Glomerular endothelial cell (primary cell): ENCODE measurements at places on chromosomes 2 and 18. TPM values are rescaled to one million over a fixed set of nuclear protein-coding genes. Genes with fewer than 3 reads are reported as not detected.

DNA sequence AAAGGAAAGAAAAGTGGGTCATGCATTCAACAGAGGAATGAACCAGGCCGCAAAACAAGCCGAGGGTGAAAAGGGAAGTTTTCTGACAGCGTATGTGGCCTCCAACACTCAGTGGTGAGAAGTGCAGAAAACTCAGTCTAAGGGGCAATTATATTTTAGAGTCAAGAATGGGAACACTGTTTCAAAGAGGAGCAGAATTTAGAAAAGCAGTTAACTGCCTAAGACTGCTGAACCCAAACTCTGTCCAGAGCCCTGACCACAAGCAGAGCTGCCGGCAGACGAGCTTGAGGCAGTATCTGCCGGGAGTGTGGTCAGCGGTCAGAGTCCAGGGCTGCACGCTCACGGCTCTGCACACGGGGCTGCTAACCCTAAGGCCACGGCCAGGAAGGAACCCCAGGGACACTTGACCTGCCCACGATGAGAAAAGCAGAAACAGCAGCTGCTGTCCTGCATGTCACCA, 347.0 kb upstream of the ID2 start:
- no peak for DNase-seq

- no peak for DNase-seq
Measured at GRCh38 chr2:151280271-151280670, 9.2 kb downstream of the NMI start.

- DNase-seq, result no peak
Measured at GRCh38 chr18:33666915-33667314, 88.9 kb downstream of the ASXL3 start.

DNA sequence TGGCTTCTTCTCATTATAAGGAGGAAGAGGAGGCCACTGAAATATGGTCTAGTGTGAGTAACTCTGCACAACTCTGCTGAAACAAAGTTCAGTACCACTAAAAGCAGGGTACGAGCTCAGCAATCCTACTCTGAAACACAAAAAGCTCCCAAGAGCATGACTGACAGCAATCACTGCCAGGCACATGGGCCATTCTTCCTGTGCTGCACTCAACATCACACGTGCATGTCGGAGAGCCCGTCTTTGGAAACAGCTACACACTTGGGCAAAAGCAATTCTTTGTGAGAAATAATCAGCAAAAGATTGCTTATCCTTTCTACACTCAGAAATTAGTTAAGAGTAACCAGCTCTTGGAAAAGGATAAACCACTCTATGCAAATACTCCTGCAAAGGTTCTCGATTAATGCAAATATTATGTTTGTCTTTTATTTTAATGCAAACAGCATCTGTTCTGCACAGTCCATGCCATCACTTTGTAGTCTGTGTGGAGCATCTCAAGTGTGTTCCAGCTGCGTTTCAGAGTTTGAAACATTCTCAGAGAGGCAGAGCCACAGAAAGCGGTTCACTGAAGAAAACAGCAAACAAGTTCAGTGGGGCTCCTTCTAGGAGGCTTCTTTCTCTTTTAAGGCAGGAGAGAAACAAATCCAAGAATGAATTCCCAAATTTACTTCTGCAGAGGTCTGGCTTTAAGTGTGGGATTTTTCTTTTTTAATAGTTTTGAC, 145.0 kb downstream of the HDAC4 start:
- DNase-seq, result no peak

- DNase-seq, result no peak
Measured at GRCh38 chr2:165952085-165952484, 1.5 kb downstream of the TTC21B start.

GRCh38 chr2:63700271-63700670, 111.5 kb downstream of the MDH1 start:
- no peak for DNase-seq

- no peak for DNase-seq
Measured at GRCh38 chr2:30110773-30111172, 36.0 kb upstream of the YPEL5 start.

DNA sequence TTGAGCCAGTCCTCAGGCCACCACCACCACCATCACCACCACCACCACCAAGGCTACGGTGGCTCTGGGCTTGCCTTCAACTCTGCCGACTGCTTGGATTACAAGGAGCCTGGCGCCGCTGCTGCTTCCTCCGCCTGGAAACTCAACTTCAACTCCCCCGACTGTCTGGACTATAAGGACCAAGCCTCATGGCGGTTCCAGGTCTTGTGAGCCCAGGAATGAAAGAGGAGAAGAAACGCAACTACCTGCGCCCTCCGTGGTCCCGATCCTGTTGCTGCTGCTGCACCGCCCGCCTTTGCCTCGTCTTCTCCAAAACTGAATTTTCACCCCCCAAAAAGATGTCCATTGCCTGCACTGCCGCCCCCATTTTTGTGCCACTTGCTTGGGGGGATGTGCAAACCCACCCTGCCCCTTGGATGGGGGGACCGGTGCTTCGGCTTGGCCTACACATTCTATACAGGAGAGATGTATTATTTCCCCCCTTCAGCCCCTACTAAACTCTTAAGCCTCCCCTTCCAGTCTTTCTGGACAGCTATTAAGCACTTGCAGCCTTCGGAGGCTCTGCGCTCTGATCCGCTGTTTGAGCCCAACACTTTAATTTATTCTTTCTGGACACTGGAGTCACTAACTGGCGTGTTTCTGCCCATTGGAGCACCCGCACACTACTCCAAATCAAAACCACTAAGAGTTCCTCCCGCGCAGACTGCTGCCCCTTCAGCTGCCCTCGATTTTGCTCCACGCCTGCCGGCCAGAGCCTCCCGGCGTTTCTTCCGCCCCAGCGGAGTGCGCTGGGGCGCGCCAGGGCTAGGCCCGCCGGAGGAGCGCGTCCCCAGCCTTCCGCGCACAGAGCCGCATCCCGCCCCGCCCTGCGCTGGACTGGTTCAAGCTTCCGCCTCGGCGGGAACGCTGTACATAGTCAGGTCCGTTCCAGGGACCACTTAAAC, 5.7 kb downstream of the OTX1 start:
- DNase-seq, result no peak

GRCh38 chr2:18991177-18992168, 366.9 kb downstream of the OSR1 start:
- DNase-seq, result no peak

- DNase-seq, result no peak
Measured at GRCh38 chr2:98478907-98479306, 34.2 kb downstream of the INPP4A start.

DNA sequence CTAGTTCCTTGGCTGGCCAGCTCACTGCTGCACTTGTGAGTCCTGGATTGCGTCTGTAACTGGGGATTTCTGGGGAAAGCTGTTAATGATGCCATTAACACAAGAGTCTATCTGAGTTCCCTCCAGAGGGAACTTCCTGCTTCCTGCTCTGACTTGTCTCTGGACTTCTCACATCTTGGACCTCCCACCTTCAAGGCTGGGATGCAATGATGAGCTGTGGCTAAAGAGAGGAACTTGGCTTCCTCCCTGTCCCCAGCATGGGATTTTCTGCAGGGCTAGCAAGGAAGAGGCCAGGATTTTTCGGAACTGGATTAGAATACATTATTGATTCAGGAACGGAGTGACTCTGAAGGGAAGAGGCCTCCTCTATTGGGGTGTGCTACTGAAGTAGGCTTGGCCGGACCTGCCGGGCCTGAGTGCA, 155.5 kb downstream of the CLIP4 start:
- no peak for DNase-seq

SOX11 gene
- 12.1 and 12.7 TPM in 2 replicates for total RNA-seq

HOXD3 gene
- total RNA-seq, result 5.3 and 7.2 TPM in 2 replicates
